ENCODE measurements at places on chromosomes 13 and 19.

GRCh38 chr13:106186366-106187030, 349.0 kb downstream of the EFNB2 start:
- DNase-seq: no peak

DNA sequence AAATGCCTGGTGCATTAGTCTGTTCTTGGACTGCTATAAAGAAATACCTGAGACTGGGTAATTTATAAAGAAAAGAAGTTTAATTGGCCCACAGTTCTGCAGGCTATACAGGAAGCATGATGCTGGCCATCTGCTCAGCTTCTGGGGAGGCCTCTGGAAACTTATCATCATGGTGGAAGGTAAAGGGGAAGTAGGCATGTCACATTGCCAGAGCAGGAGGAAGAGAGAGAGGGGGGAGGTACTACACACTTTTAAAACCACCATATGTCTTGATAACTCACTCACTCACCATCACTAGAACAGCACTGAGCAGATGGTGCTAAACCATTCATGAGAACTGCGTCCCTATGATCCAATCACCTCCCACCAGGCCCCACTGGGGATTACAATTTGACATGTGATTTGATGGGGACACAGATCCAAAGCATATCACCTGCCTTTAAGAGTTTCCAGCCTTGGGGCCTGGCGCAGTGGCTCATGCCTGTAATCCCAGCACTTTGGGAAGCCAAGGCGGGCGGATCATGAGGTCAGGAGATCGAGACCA, 219.0 kb downstream of the KATNAL1 start:
- DNase-seq: peak; percentile 7

DNA sequence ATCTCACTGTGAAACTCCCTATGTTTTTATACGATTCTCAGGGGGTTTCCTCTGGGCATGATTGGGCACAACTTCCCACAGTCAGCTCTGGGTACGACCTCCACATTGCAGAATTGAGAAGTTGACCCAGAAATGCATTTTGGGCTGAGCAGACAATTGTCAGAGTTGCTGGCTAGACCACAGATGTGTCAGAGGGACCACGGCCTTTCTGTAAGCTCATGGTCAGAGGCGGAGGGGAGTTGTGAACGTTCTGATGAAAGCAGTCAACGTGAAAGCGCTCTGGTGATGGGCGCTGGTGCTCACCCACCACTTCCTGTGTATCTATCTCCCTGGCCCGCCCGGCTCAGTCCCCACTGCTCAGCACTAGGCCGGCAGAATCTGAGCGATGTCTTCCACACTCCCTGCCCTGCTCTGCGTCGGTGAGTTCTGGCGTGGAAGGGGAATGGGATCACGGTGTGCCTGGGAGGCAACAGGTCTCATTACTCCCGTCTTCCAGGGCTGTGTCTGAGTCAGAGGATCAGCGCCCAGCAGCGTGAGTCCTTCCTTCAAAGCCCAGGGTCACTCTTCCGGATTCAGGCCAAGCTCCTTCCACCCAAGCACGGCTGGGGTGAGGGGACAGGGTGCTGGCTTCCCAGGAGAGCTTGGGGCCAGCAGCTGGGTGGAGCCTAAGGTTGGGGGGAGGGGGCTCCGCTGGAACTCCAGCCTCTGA, at the start of gene NCR1:
TSS of gene NCR1 (plus strand) at position 346 of the 709 bp plus-strand sequence. CDS start at position 386, 40 bp downstream.
- DNase-seq: no peak

- DNase-seq: no peak
These were observed 184.8 kb downstream of the SHISA2 start for GRCh38 chr13:25867038-25867437.

DNA sequence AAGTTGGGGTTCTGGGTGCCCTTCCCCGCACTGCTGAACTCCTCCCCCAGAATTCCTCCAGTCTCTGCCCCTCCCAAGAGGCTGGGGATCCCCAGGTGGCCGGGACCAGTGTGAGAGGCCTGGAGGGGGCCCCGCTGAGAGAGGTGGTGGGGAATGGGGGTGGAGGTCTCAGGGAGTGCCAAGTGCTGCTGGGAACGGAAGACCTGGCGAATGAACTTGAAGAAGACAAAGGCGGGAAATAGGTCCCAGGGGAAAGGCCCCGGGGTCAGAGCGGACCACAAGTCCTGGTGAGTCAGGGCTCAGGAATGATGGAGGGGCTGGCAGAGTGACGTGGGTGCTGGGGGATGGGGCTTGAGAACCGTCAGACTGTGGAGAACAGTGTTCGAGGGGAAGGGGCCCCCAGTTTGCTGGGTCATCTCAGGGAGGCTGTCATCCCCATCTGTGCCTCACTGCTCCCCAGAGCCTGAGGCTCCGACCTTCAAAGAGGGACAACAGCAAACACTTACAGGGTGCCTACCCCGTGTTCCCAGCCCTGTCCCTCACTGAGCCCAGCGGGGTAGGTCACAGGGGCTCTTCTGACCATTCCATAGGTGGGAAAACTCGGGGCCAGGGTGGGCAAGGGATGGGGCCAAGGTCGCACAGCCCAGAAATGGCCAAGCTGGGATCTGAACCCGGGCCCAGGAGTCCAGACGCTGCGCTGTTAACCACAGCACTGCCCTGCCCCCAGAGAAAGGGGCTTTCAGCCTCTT, 16.0 kb upstream of the SEMA6B start:
- no peak for DNase-seq

DNA sequence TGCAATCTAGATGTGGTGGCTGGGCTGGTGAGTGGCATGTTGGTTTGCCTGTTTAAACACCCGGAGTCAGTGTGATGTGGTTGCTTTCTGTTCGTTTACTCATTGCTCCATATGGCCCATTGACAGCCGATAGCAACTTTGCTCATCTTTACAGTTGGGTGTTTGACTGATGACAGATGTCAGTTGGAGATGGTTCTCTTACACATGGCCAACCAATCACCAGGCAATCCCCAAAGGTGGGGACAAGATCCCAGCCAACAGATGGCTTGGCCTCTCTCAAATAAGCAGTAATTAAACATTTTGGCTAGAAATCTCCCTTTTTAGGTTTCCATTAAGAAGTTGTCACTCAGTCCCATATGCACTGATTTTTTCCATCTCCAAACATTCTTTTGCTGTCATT, 497.1 kb upstream of the ARGLU1 start:
- no peak for DNase-seq

DNA sequence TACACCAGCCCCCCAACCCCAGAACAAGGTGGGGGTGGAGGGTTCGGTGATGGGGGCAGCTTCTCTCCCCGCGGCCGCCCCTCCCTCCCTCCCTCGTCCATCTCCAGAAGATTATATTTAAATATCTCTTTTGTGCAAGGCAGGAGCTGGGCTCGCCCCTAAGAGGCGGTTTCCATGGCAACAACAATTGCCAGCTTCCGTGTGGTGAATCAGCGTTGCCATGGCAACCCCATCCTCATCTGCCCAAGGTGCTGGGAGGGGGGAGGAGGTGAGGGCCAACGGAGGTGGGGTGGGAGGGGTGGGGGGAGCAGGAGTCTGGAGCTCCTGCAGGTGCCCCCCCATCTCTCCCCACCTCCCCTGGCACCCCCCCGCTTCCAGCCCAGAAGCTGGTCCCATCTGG, 46.4 kb downstream of the CELF5 start:
- DNase-seq: peak; percentile 63

GRCh38 chr19:18487576-18488402, 34.1 kb downstream of the ELL start:
- no peak for DNase-seq

DNA sequence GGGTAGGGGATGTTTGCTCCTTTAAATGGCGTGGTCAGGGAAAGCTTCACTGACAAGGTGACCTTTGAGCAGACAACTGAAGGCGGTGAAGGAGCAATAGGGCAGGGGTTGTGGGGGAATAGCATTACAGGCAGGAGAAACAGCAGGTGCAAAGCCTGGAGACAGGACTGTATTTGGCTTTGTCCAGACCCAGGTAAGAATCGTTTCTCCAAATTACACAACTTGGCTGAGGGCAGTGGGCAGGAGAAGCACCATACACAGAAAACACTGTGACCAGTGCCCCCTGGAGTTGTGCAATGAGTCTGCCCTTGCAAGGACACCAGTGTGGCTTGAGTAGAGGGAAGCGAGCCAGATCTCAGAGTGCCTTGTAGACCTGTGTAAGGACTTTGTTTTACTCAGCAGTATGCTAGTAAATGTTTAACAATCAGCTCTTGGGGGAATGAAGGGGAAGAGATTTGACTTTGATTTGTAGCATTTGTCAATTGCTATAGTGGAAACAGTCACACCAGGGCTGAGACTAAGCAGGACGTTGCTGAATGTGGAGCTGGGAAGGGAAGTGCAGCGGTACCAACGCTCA, 360.0 kb downstream of the DCT start:
- DNase-seq: peak; percentile 18

GRCh38 chr19:40210889-40211288, 7.3 kb downstream of the TTC9B start:
- no peak for DNase-seq

GRCh38 chr19:4034048-4035017, 26.8 kb downstream of the PIAS4 start:
- no peak for DNase-seq

DNA sequence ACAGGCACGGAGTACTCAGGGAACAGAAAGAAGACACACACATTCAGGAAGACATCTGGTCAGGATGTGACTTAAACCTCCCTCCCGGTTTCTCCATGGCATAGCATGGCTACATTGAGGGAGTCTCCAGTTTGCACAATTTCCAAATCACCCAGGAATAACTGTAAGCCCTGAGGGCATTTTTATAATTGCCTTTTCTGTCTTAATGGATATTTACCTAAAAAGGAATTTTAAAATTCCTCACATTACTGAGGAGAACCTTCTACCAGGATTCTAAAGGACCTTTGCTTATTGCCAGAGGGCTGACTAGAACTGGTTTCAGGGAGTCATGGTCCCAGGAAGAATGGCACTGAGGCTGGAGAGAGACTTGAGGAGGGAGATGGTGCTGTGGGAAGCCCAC, 21.4 kb downstream of the PEG3 start:
- DNase-seq: no peak

DNA sequence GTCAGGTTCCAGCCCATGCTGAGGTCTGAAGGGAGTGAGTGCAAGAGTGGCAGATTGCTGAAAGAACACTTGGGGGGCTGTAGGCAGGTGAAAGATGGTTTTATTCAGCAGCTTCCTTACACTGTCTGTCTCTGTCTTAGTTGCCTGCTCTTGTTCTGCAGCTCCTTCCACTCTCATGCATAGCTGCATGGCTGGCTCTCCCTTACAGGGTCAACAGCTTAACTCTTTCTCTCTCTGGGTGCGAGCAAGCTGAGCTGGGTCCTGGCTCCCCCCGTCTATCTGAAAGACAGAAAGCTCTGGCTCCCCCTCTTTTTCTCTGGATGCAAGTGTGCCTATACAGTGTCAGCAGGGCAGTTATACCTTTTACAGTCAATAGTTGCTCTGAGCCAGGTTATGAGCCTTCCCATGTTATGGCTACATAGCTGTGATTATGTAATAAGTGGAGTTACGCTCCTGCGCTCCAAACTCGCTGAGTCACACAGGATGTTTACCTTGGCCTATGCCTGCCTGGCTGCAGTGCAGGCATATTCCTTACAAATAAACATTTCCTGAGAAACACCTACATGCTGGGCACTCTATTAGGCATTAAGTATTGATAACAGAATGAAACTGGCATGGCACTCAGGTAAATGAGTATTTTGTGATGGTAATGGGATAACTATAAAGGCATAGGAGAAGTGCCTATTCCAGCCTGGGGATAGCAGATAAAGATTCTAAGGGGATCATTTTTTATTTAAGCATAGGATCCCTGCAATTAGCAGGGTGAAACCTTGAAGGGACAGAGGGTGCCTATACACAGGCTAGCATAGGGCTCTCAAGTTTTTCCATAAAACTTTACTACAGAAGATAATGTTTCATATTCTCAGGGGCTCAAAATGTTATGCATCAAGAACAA, 826.9 kb upstream of the PCDH9 start:
- DNase-seq: no peak

- peak; percentile 79 for DNase-seq
These were observed 75.6 kb upstream of the TM9SF2 start for GRCh38 chr13:99425485-99426341.

GRCh38 chr19:664913-665443, 2.0 kb upstream of the RNF126 start:
- DNase-seq: peak; percentile 79

DNA sequence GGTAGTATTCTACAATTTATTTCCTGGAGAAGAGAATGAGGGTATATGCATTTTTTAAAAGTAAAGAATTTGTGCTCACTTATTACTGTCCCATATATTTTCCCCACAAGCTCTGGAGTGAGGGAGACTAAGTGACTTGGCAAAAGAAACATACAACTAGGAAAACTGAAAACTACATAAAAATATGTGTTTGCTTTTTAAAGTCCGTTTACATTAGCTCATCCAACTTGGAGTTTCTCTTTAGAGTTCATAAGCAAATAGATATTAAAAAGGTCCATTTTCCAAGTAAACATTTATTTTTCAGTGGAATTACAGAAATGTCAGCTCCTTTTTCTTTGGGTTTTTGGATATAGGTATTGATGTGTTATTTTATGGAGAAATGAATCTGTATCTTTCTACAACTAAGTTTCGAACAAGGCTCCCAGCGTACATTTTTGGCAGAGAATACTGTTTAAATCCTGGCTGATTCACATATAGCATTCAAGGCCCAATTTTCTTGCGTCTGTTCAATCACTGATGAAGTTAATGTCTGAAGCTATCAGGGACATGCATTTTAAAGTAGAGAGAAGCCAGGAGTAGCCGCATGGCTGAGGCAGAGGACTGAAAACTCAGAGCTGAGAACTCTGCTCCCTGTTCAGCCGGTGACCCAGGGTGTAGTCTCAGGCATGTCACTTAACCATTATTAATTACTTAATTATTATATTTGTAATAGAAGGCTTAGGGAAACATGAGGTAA, 729.4 kb downstream of the EFNB2 start:
- DNase-seq: no peak

DNA sequence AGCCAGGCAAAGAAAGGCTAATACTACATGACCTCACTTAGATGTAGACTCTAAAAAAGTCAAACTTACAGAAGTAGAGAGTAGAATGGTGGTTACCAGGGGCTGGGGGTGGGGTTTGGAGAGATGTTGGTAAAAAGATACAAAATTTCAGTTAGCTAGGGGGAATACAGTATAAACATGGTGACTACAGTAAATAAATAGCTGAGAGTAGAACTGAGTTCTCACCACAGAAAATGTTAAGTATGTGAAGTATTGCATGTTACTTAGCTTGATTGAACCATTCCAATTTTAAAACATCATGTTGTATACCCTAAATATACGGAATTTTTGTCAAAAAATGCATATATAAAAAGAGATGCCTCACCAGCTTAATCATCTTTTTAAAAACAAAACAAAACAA, 67.5 kb upstream of the DOCK9 start:
- no peak for DNase-seq

GRCh38 chr13:78701383-78701782, 42.4 kb upstream of the OBI1 start:
- DNase-seq: no peak

GRCh38 chr13:75137911-75138571, 343.9 kb downstream of the TBC1D4 start:
- DNase-seq: no peak

DNA sequence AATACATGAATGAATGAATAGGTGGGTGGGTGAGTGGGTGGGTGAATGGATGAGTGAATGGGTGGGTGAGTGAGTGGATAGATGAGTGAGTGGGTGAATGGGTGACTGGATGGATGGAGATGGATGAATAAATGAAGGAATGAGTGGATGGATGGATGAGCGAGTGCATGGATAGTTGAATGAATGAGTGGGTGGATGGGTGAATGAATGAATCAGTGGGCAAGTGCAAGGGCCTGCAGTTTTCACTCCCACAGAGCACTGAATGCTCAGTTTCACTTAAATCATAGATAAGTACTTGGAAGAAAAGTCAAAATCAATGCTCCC, 12.4 kb downstream of the GAS6 start:
- DNase-seq: peak; percentile 7

GRCh38 chr13:105972306-105972721, 563.1 kb downstream of the EFNB2 start:
- no peak for DNase-seq
